SIG-M5 (cell line): ENCODE measurements at places on chromosomes 11 and 22.

- no peak for DNase-seq
Measured at GRCh38 chr11:76169473-76169896, 36.8 kb downstream of the WNT11 start.

DNA sequence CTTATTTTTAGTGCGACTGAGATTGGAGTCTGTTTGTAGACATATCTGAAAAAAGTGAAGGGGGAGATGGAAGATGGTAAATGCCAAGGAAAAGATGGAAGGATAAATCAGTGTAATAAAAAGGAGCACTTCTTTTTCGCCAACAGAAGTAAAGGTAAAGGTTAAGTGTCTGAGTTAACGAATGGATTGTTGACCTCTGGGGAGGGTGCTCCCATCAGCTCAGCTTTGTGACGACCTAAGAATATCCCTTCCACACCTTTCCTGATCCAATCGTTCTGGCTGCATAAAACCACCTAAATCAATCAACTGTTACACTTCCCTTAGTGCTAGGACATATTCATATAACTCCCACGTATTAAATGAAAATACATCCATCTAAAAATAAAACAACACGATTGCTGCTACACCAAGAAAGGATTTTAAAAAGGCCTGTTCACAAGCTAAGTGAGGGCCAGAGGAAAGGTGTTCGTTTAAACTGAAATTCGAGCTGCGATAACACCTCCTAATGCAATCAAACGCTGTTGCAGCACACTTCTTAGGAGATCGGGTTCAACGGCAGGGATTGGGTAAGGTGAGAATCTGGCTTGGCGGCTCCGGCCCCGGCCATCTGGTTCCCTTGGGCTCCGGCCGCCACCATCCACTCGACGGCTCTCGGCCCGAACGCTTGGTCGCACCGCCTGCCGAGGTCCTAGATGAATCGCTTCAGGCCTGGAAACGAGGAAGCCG, 658 bp downstream of the C11orf71 start:
- DNase-seq, result no peak

- no peak for DNase-seq
Measured at GRCh38 chr11:32032478-32032877, 58.4 kb upstream of the RCN1 start.

- no peak for DNase-seq
Measured at GRCh38 chr11:68684385-68685356, at the start of gene GAL. GAL (plus strand) TSS chr11:68684544; CDS start chr11:68684924, 380 bp downstream.

GRCh38 chr11:121268581-121268980, 24.0 kb upstream of the SC5D start:
- no peak for DNase-seq

DNA sequence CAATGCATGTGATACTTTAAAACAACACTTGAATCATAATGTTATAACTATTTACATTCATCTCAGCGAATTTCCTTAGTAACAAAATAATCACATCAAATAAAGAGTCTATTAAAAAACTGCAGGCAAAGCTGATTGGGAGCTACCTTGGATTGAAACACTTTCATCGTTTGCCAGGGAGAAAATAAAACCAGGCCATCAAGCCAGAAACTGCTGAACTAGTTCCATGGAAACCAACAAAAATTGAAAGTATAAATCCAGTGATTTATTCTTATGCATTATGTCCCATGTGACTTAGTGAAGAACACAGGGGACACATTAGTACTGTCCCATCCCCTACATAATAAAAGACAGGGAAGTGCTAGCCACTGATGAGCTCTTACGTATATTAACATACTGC, 21.7 kb downstream of the SLC35F2 start:
- DNase-seq, result no peak

GRCh38 chr11:15334766-15335165, 220.0 kb downstream of the INSC start:
- DNase-seq, result no peak

GRCh38 chr11:43923406-43924111, 18.9 kb upstream of the C11orf96 start:
- no peak for DNase-seq
